ENCODE measurements at places on chromosomes 11 and 22. TPM values are rescaled to one million over a fixed set of nuclear protein-coding genes. Genes with fewer than 3 reads are reported as not detected.

Gene TAF1D
- 108 TPM for total RNA-seq

Gene OR6A2
- 0.20 TPM for total RNA-seq

Gene ELFN2
- 0.04 TPM for total RNA-seq

Gene CADM1
- total RNA-seq = 2.8 TPM

Gene BATF2
- total RNA-seq = 1.1 TPM

Gene OPCML
- total RNA-seq = not detected

Gene MS4A4A
- not detected for total RNA-seq

Gene ANO3
- 0.04 TPM for total RNA-seq

Gene PRG2
- total RNA-seq = 0.40 TPM

Gene CHKB
- 27.5 TPM for total RNA-seq

Gene MAPK8IP2
- 0.13 TPM for total RNA-seq

Gene OR52E8
- total RNA-seq = not detected

Gene OR51F1
- total RNA-seq = not detected

Gene PNPLA3
- 2.8 TPM for total RNA-seq

Gene NXPE4
- not detected for total RNA-seq

Gene SMTNL1
- not detected for total RNA-seq

Gene HPS5
- total RNA-seq = 33.8 TPM

Gene FAM180B
- total RNA-seq = not detected

Gene ABTB2
- total RNA-seq = 0.07 TPM

Gene APOL1
- 52.2 TPM for total RNA-seq

Data from pulmonary artery endothelial cell (primary cell).